ENCODE measurements at places on chromosomes 12 and 14. TPM values are rescaled to one million over a fixed set of nuclear protein-coding genes. Genes with fewer than 3 reads are reported as not detected.
A peak's percentile ranks its signal among the peaks of the same experiment; 100 is the strongest.

DNA sequence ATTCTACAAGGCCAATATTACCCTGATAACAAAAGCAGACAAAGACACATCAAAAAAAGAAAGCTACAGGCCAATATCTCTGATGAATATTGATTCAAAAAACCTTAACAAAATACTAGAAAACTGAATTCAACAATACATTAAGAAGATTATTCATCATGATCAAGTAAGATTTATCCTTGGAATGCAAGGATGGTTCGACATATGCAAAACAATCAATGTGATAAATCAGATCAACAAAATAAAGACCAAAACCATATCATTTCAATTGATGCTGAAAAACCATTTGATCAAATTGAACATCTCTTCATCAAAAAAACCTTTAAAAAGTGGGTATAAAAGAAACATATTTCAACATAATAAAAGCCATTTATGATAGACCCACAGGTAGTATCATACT, 117.3 kb downstream of the CPNE8 start:
- DNase-seq, result no peak
- no peak overlapping the region for H3K4me3 ChIP-seq
- no peak overlapping the region for H3K27ac ChIP-seq
- H3K36me3 ChIP-seq, result no peaks in the 10 kb centered on the region
- H3K27me3 ChIP-seq, result no peaks in the 10 kb centered on the region
- H3K4me1 ChIP-seq, result no peaks in the 10 kb centered on the region

DNA sequence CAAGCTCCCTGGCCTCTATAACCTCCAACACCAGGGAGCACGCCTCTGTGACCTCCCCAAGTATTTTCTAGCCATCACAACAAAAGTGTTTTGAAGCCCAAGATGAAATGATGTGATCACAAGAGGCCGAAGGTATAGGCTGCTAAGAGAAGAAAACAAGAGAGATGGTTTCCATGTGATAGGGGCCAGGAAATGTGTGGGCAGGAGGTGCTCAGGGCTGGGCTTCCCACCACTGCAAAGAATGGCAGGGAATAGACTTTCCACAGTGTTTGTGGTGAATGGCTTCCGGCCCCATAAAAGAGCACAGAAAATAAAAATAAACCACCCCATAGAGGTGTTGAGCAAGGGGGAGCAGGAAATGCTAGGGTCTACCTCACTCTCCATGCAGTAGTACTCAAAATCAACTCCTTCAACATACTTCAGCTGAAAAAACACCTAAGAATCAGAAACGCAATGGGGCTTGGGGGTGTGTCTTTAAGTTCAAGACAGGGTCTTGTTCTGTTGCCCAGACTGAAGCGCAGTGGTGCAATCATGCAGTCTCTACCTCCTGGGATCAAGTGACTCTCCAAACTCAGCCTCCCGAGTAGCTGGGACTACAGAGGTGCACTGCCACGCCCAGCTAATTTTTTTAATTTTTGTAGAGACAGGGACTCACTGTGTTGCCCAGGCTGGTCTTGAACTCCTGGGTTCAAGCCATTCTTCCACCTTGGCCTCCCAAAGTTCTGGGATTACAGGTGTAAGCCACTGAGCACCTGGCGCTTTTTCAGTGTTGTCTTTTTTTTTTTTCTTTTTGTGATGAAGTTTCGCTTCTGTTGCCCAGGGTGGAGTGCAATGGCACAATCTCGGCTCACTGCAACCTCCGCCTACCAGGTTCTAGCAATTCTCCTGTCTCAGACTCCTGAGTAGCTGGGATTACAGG, 27.1 kb downstream of the DAD1 start:
- H3K4me1 ChIP-seq, result peaks cover 26% of the 10 kb centered on the region
- no peaks in the 10 kb centered on the region for H3K27me3 ChIP-seq
- peak overlapping the region; percentile 37 for H3K27ac ChIP-seq
- peaks cover 5% of the 10 kb centered on the region for H3K36me3 ChIP-seq

Gene EML5
- 0.43 TPM for total RNA-seq

DNA sequence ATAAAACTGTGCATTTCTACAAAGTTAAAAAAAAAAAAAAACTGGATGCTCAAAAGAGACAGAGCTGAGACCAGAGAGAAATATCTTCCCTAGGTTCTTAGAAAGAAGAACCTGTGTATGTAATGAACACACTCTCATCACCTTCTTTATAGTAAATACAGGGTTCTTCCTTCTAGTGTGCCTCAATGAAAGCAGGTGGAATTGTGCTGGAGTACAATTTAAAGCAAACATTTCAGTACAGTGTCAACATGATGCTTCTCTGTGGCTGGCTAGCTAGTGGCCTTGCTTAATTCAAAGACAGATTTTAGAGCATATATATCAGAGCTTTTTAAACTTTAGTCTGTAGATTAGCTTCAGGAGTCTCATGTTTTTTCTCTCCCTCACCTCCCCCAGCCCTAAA, 249.8 kb upstream of the ARHGAP5 start:
- H3K36me3 ChIP-seq, result no peaks in the 10 kb centered on the region
- H3K4me3 ChIP-seq, result no peak overlapping the region
- no peaks in the 10 kb centered on the region for H3K4me1 ChIP-seq
- no peak for DNase-seq

- no peaks in the 10 kb centered on the region for H3K27me3 ChIP-seq
- no peak for DNase-seq
- H3K36me3 ChIP-seq, result 0 out of 2 replicates have a peak, but pooled peaks cover 7% of the 10 kb centered on the region
- no peaks in the 10 kb centered on the region for H3K4me1 ChIP-seq
- no peak overlapping the region for H3K4me3 ChIP-seq
- H3K27ac ChIP-seq, result no peak overlapping the region
Measured at GRCh38 chr12:11897923-11898322, 172.8 kb upstream of the BCL2L14 start.

- no peaks in the 10 kb centered on the region for H3K27me3 ChIP-seq
- H3K4me1 ChIP-seq, result peaks cover 29% of the 10 kb centered on the region
- 0 out of 2 replicates have a peak, but pooled peaks cover 2% of the 10 kb centered on the region for H3K36me3 ChIP-seq
- no peak for DNase-seq
- H3K27ac ChIP-seq, result no peak overlapping the region
Measured at GRCh38 chr14:66115740-66116502, 370.2 kb upstream of the CCDC196 start.

Gene B4GALNT3
- total RNA-seq, result 8.0 TPM

- H3K27ac ChIP-seq, result no peak overlapping the region
- no peaks in the 10 kb centered on the region for H3K36me3 ChIP-seq
- no peaks in the 10 kb centered on the region for H3K27me3 ChIP-seq
- H3K4me3 ChIP-seq, result no peak overlapping the region
- DNase-seq, result no peak
Measured at GRCh38 chr14:55274146-55274545, 2.9 kb downstream of the FBXO34 start.

DNA sequence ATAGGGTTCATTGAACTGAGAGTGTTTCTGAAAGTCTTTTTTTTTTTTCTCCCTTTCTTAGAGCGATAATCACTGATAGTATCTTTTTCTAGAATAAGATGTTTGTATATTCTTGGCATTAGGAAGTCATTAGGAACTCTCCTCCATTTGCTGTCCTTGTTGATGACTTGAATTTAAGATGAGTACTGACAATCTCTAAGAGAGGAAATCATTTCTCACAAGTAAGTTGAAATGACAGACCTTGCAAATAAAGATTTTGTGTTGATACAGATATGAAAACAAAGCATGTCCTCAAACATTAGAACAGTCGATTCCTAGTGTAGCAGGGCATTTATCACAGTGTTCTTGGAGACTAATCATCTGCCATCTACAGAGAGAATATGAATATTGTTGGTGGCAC, 458.4 kb upstream of the SYT1 start:
- no peak for DNase-seq
- H3K4me1 ChIP-seq, result no peaks in the 10 kb centered on the region
- H3K4me3 ChIP-seq, result no peak overlapping the region
- H3K27ac ChIP-seq, result no peak overlapping the region

DNA sequence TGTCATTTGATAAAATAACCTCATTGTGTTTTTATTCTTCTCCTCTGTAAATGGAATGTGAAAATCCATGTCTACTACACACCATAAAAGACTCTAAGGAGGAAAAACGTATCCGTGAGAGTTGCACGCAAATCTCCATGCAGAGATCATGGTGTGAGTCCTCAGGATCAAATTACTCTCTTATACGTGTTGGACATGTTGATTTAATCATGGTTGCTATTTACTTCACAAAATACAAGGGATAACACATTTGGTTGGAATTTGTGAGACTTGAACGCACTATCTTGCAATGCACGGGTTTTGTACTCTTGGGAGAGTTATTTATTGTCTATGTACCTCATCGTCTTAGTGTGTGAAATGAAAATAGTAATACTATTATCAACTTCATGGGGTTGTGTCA, 128.0 kb upstream of the RASSF8 start:
- no peaks in the 10 kb centered on the region for H3K36me3 ChIP-seq
- no peak for DNase-seq
- no peak overlapping the region for H3K27ac ChIP-seq
- H3K4me1 ChIP-seq, result peaks cover 21% of the 10 kb centered on the region
- no peak overlapping the region for H3K4me3 ChIP-seq

DNA sequence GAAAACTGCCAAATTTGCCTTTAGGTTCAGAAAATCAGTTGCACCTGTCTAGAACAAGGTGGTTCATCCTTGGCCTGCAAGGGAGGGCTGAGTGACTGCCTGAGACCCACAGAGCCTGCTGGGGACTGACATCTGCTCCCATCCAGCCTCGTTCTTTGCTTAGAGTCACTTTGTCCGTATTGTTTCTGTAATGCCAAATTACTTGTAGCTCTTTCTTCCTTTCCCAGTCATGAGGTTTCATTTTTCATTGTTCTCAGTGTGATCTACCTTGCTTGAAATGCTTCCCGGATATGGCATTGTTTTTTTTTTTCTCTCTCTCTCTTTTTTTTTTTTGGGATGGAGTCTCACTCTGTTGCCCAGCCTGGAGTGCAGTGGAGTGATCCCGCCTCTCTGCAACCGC, 21.3 kb downstream of the TSPAN9 start:
- H3K36me3 ChIP-seq, result no peaks in the 10 kb centered on the region
- no peak for DNase-seq
- H3K4me3 ChIP-seq, result no peak overlapping the region

DNA sequence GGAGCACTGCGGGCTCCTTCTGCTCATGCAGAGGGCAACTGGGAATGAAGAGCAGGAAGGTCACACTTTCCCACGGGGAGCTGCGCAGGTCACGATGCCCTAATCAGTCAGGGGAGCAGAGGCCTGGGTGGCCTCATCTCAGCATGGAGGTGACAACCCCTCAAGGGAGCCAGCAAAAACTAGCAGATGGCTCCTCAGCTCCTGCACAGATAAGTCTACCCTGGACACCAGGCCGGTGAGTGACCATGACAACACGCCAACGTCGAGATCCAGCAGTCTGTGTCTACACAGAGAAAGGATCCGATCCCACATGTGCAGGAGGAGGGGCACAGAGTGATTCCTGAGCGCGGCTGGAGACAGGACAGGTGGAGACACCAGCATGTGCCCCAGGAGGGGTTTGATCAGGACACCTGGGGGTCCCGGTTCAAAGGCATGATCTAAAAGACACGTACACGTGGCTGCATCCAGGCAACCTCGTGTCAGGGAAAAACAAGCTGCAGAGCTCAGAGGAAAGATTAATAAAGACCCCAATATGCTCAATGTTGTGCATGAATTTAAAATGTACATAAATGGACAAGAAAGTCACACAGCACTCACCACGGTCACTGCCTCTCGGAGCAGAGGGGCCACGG, 153.7 kb upstream of the SFSWAP start:
- H3K27ac ChIP-seq, result no peak overlapping the region
- H3K27me3 ChIP-seq, result peaks cover 80% of the 10 kb centered on the region
- DNase-seq, result no peak
- no peaks in the 10 kb centered on the region for H3K36me3 ChIP-seq
- no peak overlapping the region for H3K4me3 ChIP-seq
- no peaks in the 10 kb centered on the region for H3K4me1 ChIP-seq

Gene FOXA1
- 42.6 TPM for total RNA-seq

- H3K36me3 ChIP-seq, result no peaks in the 10 kb centered on the region
- no peak overlapping the region for H3K4me3 ChIP-seq
- no peak overlapping the region for H3K27ac ChIP-seq
- H3K4me1 ChIP-seq, result no peaks in the 10 kb centered on the region
- H3K27me3 ChIP-seq, result no peaks in the 10 kb centered on the region
- no peak for DNase-seq
Measured at GRCh38 chr14:84340938-84341337, 1189.0 kb upstream of the FLRT2 start.

Gene LIN7A
- not detected for total RNA-seq

GRCh38 chr14:102178806-102179205, 39.1 kb downstream of the WDR20 start:
- no peak for DNase-seq
- H3K4me1 ChIP-seq, result peaks cover 11% of the 10 kb centered on the region
- H3K27ac ChIP-seq, result no peak overlapping the region
- H3K27me3 ChIP-seq, result no peaks in the 10 kb centered on the region
- peaks cover 2% of the 10 kb centered on the region for H3K36me3 ChIP-seq

- no peak overlapping the region for H3K27ac ChIP-seq
- DNase-seq, result no peak
- H3K4me1 ChIP-seq, result peaks cover 18% of the 10 kb centered on the region
- H3K36me3 ChIP-seq, result no peaks in the 10 kb centered on the region
- no peak overlapping the region for H3K4me3 ChIP-seq
Measured at GRCh38 chr14:59316151-59316830, 127.8 kb downstream of the DAAM1 start.

GRCh38 chr12:20601668-20602280, 93.4 kb upstream of the SLCO1C1 start:
- H3K27me3 ChIP-seq, result no peaks in the 10 kb centered on the region
- no peak for DNase-seq
- H3K36me3 ChIP-seq, result no peaks in the 10 kb centered on the region
- H3K4me1 ChIP-seq, result no peaks in the 10 kb centered on the region

- no peak for DNase-seq
- H3K27ac ChIP-seq, result no peak overlapping the region
- H3K4me1 ChIP-seq, result no peaks in the 10 kb centered on the region
- H3K36me3 ChIP-seq, result no peaks in the 10 kb centered on the region
Measured at GRCh38 chr12:108169708-108170107, 40.6 kb downstream of the WSCD2 start.

- H3K4me1 ChIP-seq, result no peaks in the 10 kb centered on the region
- H3K27me3 ChIP-seq, result no peaks in the 10 kb centered on the region
- no peak overlapping the region for H3K4me3 ChIP-seq
- no peak overlapping the region for H3K27ac ChIP-seq
- H3K36me3 ChIP-seq, result no peaks in the 10 kb centered on the region
Measured at GRCh38 chr12:99444859-99445316, 202.7 kb upstream of the GARIN6 start.
